Glutamatergic neuron (in vitro differentiated cells): ENCODE measurements at places on chromosomes 1 and 21. TPM values are rescaled to one million over a fixed set of nuclear protein-coding genes. Genes with fewer than 3 reads are reported as not detected.

- peak; percentile 74 for DNase-seq
These were observed 63.4 kb upstream of the COA6 start for GRCh38 chr1:234309598-234310459.

TDRD5 gene
- total RNA-seq: not detected

GRCh38 chr1:191240925-191241324 is 763.3 kb upstream of the BRINP3 start:
- DNase-seq: no peak

DNA sequence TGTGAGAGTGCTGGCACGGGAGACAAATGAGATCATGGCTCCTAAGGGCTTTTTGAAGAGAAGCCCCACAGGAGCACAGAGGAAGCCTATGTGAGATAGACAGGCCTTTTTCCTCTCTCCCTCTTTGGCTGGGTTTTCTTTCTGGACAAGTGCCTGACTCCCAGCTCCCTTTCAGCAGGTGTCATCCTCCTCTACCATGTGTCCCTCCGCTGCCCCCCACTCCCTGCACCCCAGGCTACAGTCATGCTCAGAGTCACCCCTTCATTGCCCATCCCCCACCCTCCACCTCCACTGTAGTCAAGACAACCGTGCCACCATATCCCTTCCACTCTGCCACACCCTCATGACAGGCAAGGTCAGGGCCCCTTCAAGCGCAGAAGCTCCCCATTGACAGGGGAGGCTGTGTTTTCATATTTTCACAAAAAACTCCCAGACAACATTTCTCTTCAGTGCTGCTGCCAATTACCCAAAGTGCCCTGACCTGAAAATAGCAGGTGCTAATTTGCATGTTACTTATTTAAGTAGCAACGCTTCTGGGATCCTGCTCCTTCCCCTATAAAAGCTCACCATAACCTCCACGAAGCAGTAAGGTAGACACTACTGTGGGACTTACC is 92.1 kb upstream of the IPO9 start:
- no peak for DNase-seq

DNA sequence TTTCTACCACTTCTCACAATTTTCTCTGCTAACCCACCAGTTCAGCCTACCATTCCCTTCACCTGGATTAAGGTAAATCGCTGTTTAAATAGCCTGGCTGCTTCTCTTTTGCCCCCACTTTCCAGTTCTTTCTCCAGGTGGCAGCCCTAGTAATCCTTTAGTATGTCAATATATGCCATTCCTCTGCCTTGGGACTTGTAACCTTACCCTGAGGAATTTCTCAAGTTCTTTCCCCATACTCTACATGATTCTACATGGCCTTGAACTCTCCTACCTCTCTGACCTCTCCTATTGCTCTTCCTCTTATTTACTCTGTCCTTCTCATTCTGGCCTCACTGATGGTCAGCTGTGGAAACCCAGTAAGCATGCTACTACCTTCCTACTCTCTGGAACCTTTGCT is 546.0 kb downstream of the PLA2G4A start:
- DNase-seq: no peak

GRCh38 chr1:16050328-16050727 is 6.7 kb downstream of the CLCNKB start:
- no peak for DNase-seq

GRCh38 chr1:104797982-104798381 is 1048.3 kb downstream of the AMY1C start:
- DNase-seq: no peak

DNA sequence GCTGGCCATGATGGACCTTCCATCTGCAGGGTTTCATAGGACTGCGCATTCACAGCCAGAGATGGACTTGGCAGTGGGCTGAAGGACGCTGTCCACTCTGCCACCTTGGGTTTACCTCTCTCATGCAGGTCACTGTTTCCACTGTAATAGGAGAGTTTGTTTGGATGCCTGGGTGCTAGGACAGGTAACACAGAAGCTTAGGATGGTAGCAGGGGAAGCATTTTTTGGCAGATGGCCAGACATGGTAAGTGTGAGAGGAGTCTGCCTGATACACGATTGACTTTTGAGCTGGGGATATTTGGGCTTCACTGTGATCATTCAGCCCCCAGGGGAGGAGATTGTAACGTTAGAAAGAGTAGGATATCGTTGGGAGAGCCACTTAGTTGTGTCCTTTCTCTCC is 11.8 kb downstream of the PSEN2 start:
- DNase-seq: no peak

MAGOH gene
- 27.3 TPM for total RNA-seq

- no peak for DNase-seq
These were observed 180.2 kb downstream of the NR5A2 start for GRCh38 chr1:200207711-200208126.

GRCh38 chr1:155125946-155126555 is 1.6 kb upstream of the EFNA1 start:
- DNase-seq: peak; percentile 36

PRKAA2 gene
- total RNA-seq: 1.3 TPM

GRCh38 chr1:25742316-25742715 is 57.7 kb upstream of the SELENON start:
- no peak for DNase-seq

GRCh38 chr21:31078216-31078615 is 39.9 kb upstream of the KRTAP19-8 start:
- no peak for DNase-seq

GRCh38 chr1:152481869-152482664 is 28.5 kb upstream of the LCE5A start:
- DNase-seq: no peak

DNA sequence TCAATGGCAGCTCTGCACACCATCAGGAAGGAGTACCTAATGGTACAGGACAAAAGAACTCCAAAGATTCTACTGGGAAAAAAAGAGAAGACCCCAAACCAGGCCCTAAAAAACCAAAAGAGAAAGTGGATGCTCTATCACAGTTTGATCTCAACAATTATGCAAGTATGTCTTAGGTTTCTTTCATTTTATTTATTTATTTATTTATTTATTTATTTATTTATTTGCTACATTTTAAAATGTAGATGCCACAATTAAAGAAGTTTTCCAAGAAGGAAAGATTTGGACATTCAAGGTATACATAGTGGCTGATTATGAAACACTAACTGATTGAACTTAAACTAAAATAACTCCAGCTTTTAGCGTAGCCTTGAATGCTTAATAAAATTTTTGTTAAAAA is 60.2 kb downstream of the PRRC2C start:
- no peak for DNase-seq

DNA sequence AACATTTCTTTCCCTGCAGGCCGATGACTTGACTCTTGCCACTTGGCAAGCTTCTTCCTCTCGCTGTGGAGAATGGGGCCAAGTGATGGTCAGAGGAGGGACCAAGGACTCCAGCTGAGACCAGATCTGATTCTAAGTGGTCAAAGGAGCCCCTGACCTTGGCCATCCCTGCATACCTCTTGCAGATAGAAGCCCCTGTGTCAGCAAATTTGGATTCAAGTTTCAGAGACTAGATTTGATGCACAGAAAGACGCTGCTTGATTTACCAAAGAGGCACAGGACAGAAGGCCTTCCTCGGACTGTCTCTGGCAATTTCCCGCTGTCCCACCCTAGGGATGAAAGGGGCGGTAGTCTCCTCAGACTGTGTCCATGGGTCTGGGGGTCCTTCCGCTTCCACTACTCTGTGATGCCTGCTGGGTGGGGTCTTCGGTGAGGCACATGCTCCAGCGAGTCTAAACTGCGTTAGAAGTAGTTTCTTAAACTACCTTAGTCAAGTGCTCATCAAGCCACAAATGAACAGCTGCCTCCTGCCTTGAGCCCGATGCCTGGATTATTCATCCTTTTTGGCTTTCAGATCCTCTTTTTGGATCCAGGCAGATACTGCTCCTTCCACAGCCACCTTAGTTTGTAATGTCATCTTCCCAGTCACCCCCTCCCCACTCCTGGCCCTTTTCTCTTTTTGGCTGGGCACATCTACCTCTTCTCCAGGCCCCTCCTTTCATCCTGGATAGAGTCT is 31.8 kb upstream of the RBM15 start:
- DNase-seq: no peak

NR0B2 gene
- not detected for total RNA-seq

OLFML2B gene
- 56.5 TPM for total RNA-seq

ETV3L gene
- not detected for total RNA-seq

LORICRIN gene
- not detected for total RNA-seq

GRCh38 chr1:48906164-48906563 is 129.5 kb upstream of the BEND5 start:
- no peak for DNase-seq

DNA sequence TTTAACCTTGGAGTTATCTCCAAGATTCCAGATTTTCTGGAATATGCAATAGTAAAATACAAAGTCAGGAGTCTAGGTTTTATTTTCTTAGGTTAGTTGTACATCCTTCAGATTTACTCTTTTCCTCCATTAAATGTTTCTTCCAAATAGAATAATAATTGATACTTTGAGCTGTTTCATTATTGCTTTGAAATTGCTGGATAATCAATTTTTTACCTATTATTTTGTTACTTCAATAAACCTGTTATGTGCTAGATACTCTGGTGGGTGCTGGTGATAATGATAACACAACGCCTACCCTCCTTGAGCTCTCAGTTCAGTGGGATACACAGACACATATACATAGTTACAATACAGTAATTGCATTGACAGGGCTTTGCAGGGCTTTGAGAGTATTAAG is 79.4 kb downstream of the GPR161 start:
- no peak for DNase-seq

GRCh38 chr1:228016653-228017355 is 10.0 kb downstream of the WNT3A start:
- DNase-seq: no peak

HPDL gene
- total RNA-seq: 2.3 TPM

DNA sequence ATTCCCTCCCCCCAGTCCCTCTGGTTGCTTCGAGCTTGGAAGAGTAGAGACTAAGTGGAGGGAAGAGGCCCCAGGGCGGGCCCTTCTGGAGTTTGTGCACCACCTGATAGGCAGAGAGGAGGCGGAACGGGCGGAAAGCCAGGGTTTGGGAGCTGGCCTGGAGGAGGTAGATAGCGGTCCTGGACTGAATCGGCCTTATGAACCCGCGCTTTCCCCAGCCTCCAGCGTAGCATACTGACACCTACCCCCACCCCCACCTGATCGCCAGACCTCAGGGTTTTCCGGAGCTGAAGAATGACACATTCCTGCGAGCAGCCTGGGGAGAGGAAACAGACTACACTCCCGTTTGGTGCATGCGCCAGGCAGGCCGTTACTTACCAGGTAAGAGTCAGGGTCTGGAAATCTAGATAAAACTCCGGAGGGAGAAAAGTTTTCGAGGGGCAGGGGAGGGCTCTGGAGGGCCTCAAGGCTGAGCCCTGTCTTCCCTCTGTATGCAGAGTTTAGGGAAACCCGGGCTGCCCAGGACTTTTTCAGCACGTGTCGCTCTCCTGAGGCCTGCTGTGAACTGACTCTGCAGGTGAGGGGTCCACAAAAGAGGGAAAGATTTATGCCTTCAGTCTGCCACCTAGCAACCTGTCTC is 705 bp downstream of the UROD start:
- DNase-seq: peak; percentile 38

- no peak for DNase-seq
These were observed 212.8 kb downstream of the FMN2 start for GRCh38 chr1:240304466-240304865.

DNA sequence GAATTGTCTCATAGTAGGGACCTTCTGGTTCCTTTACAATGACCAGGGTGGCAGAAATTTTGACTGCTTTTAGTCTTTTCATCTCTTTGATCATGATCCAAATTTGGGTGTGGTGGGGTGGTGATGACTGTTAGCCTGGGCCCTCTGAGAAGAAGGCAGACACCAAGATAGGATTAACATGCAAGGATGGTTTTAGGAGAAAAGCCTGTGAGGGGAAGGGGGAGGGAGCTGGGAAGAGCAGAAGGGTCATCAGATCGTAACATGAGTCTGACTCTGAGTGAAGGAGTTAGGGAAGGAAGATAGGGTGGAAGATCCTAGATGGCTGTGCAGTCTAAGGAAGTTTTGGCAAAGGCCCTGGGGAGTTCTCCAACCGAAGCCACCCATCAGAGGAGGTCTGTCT is 28.5 kb upstream of the CAMSAP2 start:
- no peak for DNase-seq

KRTAP21-3 gene
- total RNA-seq: not detected

GRCh38 chr21:45801989-45802388 is 158.5 kb downstream of the PCBP3 start:
- no peak for DNase-seq

DNA sequence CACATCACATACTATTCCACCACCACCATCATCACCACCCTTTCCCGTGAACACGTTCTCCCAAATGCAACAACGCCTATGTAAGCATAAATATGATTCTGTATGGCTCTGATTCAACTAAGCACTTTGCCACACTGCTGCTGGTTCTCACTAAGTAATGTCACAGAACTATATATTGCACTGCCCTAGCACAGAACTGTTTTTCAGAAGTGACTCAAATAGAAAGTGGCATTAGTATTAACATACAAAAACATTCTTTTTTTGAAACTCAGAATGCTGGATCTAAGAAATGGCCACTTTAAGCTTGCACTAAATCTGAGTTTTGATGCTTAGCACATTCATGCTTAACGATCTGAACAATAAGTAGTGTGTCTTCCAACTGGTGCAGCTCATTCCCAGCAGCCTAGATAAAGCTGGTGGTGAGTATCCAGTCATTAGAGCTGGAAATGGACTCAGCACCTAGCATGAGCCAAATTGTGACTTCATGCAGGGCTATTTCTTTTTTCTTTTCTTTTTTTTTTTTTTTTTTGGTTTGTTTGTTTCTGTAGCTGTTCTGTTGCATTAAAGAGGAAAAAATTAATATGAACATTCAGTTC is 46.2 kb upstream of the ZC3H11B start:
- DNase-seq: no peak

GRCh38 chr1:172496678-172497077 is 36.3 kb upstream of the SUCO start:
- DNase-seq: no peak

DNA sequence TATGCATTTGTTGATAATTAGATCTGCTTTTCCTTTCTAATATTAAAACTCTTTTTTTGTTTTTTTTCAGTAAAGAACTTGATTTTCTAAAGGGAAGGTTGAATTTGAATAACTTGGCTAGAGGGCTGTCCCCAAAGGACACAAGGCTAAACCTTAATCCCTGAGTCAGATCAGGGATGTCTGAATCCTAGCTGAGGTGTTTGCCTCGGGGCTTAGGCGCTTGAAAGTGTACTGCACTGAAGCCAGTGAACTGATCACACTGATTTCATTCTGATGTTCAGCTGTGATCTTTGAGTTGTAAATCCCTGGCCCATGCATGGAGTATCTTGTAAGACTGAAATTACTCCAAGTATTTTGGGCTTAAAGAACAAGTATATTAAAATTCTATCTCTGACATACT is 42.8 kb downstream of the MTR start:
- no peak for DNase-seq

DNA sequence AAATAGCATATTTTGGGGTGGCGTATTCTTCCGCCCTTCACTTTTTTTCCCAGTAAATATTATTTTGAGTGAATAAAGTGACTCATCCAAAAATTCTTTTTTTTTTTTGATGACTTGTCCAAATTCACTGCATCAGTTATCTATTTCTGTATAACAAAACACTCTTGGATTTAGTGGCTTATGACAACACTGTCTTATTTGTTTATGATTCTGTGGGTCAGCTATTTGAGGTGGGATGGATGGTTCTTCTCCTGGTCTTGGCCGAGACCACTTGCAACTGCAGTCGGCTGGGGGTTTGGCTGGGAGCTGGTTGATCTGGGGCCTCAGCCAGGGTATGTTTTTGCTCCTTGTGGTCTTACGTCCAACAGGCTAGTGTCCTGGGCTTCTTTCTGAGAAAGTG is 39.9 kb upstream of the SRSF10 start:
- no peak for DNase-seq

GRCh38 chr1:41520951-41521752 is 36.7 kb upstream of the EDN2 start:
- no peak for DNase-seq
